ENCODE measurements at places on chromosomes 3 and 15.

DNA sequence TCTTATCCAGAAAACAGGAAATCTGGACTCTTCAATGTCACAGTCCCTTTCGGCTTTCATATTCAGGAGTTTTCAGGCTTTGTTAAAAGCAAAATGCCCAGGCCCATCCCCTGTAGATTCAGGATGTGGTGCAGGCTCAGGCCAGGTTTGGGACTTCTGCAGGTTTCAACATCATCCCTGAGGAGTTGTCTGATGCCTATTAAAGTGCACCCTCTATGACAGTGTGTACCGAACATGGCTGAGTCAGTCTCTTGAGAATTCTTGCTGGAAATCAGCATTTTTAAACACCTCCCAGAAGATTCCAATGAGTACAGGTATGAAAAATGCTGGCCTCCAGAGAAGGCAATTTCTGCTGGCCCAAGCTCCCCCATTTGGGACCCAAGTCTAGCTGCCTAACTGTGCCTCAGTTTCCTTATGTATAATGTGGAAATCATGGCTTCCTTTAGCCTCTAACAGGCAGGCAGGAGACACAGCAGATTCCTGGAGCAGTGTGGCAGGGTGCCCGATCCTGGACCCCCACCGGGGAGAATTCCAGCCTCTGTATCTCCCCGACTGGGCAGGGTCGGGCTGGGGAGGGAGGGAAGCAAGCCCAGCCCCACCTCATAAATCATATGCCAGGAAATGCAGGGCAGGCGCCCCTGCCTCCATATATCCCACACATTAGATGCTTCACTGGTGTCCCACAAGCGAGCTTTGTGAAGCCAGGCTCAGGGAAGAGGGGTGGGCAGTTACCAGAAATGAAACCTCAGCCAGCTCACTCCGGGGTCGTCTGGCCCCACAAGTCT lies 44.4 kb upstream of the SLC6A11 start:
- DNase-seq: peak; percentile 3

- DNase-seq: no peak
Measured at GRCh38 chr3:160312014-160312624, 86.9 kb downstream of the C3orf80 start.

DNA sequence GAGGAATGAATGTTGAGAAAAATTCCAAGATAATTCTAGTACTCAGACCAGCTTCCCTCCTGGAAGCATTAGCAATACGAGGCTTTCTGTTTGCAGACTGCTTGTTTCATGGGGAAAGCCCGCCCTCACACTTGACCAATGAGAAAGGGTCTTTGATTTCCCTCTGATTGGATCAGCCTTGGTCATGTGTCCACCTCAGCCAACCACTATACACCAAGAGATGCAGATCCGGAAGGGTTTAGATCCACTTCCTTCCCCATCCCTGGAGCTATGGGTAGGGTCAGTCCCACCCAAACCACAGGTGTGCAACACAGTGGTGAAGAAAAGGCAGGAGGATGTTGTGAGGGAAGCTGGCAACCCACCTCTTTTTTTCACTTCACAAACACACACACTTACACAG lies 154.7 kb downstream of the SV2B start:
- DNase-seq: no peak

GRCh38 chr15:81160312-81161159 lies 26.5 kb downstream of the CFAP161 start:
- DNase-seq: no peak

GRCh38 chr15:37625576-37625975 lies 308.9 kb upstream of the TMCO5A start:
- DNase-seq: no peak

- no peak for DNase-seq
Measured at GRCh38 chr3:129519896-129520715, 8.3 kb upstream of the RHO start.

DNA sequence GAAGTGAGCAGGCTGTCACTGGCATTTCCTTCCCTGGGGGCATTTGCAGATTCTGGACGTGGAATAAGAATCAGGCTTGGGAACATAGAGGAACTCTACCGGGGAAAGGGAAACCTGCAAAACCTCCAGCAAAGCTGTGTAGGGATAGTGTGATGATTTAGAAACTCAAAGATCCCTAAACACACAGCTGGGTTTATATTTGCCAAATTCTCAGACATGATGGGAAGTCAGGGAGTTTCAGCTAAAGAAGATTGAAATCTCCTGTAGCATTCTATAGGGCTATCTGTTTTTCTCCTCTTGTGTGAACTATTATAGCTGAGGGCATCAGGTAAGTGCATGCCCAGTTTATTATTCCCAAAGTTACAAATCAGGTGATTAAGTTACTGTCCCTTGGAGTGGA lies 9.2 kb upstream of the CLEC3B start:
- no peak for DNase-seq

- DNase-seq: no peak
Measured at GRCh38 chr3:123552095-123552714, 32.6 kb downstream of the HACD2 start.

- no peak for DNase-seq
Measured at GRCh38 chr15:73985101-73985873, 6.8 kb downstream of the STOML1 start.

DNA sequence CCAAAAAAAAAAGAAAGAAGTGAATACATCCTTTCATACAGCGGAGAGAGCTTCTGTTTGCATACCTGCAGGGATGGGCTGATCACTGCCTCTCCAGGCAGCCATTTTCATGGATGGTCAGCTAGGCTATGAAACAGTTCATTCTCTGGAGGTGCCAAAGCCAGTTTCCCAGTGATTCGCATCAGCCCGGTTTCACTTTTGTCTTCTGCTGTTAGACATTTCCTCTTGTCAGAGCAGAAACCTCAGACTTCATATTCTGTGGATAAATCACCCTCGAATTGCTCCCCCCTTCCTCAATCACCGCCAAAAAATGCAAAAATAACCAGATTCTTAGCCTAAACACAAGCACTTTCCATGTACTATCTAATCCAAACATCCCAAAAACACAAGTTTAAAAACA lies 225.6 kb downstream of the ADAMTS9 start:
- no peak for DNase-seq

DNA sequence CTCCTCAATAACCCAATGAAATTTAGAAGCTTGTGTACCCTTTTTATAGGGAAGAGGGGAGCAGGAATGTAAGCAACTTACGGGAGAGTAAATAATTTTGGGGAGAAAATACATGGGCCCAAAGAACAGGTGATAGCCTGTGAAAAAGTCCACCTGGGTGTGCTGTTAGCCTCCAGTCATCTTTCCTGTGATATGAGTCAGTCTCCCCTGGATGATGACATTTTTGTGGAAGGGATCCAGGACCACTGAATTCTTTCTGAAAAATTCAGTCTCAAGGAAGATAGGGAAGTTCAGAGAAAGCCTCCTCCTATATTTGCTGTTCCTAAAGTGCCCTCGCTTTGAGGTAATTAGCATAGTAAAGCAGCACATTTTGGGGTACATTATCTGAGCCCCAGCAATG lies 149.8 kb downstream of the SQOR start:
- no peak for DNase-seq

DNA sequence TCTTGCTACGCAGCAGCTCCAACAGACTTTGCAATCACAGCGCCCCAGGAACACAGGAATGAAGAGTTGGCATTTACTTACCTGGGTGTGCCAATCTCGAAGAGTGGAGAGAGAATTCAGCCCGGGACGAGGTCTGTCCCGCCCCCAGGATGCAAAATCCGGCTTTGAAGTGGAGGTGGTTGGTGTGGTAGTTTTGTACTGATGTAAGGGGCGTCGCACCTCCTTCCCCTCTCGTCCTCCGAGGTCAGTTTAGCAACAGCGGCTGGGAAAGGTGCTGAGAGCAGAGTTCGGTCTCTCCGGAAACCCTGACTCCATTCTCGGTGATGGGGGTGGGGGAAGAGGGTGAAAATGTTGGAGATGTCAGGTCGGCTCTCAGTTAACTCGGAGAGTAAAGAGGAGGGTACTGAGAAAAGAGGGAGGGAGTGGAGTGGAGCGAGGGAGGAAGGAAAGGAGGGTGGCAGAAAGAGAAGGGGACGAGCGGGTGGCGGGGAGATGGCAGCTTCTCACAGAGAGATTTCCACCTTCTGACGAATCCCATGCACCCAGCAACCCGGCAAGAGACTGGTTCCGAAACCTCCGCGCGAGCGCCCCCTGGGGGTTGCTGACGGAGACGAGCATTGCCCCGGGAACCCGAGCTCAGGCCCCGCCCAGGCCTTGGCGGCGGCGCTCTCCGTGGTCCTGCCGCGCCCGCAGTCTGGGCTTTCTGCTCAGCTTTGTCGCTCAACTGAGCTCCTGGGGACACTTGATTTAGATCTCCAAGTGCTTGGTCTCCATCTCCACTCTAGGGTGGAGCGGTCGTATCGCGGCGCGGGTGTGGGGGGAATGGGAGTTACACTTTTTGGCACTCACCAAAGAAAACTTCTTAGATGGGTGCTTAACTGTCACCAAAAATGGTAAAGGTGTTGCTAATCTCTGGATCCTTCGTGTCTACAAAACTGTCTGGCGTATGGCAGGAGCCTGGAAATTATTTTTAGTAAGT lies at the start of gene CPNE4:
Gene CPNE4, minus strand, starts transcription at position 529 of the 979 bp plus-strand sequence.
- peak; percentile 92 for DNase-seq

DNA sequence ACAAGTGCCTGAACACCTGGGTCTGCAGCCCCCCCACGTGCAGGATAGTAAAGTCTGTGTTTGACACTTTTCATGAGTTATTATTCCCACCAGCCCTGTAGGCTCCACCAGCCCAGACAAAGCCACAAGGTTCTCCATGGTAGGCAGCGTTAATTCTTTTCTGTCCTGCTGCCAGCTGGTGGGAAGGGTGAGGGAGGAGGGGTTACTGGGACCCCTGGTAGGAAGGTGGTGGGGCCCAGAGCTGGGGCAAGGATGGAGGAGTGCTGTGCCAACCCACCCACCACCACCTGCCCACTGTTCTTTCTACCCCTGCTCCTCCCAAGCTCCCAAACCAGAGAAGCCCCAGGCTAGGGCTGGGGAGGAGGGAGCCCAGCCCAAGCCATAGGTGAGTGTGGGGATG lies 20.8 kb upstream of the SEMA3F start:
- DNase-seq: no peak

- DNase-seq: no peak
Measured at GRCh38 chr3:182596676-182597410, 196.5 kb upstream of the ATP11B start.

- no peak for DNase-seq
Measured at GRCh38 chr15:69346112-69346511, 47.4 kb downstream of the PAQR5 start.

- DNase-seq: no peak
Measured at GRCh38 chr15:83250781-83251180, 33.7 kb downstream of the BNC1 start.

- DNase-seq: no peak
Measured at GRCh38 chr15:73935547-73935946, 9.3 kb downstream of the LOXL1 start.

GRCh38 chr15:55665605-55666227 lies 77.2 kb downstream of the PRTG start:
- no peak for DNase-seq

- peak; percentile 18 for DNase-seq
Measured at GRCh38 chr15:68409736-68410370, 22.1 kb downstream of the ITGA11 start.

- DNase-seq: no peak
Measured at GRCh38 chr3:51434746-51435327, 43.8 kb downstream of the RBM15B start.

- no peak for DNase-seq
Measured at GRCh38 chr3:189967254-189967865, 153.3 kb downstream of the P3H2 start.

GRCh38 chr15:80185152-80185551 lies 32.4 kb downstream of the FAH start:
- no peak for DNase-seq

DNA sequence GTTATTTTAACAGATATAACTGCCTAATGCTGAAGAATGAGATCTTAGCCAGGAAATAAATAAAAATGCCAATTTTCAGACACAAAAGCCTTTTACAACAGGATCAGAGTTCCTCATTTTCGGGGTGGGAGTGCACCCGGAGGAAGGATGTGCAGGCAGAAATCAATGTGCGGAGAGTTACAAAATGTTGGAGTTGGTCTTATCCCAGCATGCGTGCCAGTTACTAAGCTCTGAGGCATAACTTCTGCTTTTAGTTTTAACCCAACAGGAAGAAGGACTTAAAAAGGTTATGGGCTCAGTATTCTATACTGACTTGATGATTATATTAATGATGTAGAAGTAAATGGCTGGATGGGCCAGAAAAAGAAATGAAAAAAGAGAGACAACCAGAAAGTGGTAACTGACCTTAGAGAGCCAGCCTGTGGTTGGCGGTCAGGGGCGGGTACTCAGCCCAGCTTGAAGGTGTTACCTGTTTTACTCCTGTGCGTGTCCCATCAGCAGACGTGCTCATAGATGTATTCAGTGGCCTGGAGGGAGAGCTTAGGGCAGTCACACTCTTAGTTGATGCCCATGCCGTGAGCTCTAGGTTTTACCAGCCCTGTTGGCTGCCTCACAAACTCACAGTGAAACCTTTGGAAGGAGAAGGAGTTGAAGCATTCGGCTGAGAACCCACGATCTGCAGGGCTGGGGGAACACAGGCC lies 164.7 kb downstream of the SV2B start:
- DNase-seq: no peak

DNA sequence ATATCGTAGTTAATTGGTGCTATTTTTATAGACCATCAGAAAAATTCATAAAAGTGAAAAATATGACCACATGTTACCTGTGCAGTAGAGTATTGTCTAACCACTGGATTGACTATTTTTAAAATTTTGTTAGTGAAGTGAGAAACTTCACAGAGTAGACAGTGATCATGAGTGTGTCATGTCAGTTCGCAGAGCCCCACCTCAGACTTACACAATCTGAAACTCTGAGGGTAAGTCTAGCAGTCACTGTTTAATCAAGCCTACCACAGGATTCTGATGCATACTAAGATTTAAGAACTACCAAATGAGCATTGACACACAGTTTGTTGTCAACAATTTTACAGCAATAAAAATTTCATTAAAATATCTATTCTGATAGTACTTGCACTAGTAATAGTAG lies 552.9 kb upstream of the SUCLG2 start:
- no peak for DNase-seq

GRCh38 chr3:102269406-102269805 lies 165.4 kb upstream of the ZPLD1 start:
- no peak for DNase-seq

- DNase-seq: peak; percentile 44
Measured at GRCh38 chr3:45946307-45946706, 3.0 kb downstream of the CXCR6 start.

- no peak for DNase-seq
Measured at GRCh38 chr3:183500319-183500718, 55.2 kb downstream of the KLHL6 start.

- no peak for DNase-seq
Measured at GRCh38 chr15:28993720-28994053, 107.9 kb downstream of the APBA2 start.

- DNase-seq: no peak
Measured at GRCh38 chr3:27209617-27210264, 159.4 kb downstream of the NEK10 start.
